Gastrocnemius medialis (tissue), 4 donors: ENCODE measurements at places on chromosomes 2 and 18. TPM values are rescaled to one million over a fixed set of nuclear protein-coding genes. Genes with fewer than 3 reads are reported as not detected.

The ASTL gene
- total RNA-seq = not detected

The KYNU gene
- total RNA-seq = 2.0 TPM

DNA sequence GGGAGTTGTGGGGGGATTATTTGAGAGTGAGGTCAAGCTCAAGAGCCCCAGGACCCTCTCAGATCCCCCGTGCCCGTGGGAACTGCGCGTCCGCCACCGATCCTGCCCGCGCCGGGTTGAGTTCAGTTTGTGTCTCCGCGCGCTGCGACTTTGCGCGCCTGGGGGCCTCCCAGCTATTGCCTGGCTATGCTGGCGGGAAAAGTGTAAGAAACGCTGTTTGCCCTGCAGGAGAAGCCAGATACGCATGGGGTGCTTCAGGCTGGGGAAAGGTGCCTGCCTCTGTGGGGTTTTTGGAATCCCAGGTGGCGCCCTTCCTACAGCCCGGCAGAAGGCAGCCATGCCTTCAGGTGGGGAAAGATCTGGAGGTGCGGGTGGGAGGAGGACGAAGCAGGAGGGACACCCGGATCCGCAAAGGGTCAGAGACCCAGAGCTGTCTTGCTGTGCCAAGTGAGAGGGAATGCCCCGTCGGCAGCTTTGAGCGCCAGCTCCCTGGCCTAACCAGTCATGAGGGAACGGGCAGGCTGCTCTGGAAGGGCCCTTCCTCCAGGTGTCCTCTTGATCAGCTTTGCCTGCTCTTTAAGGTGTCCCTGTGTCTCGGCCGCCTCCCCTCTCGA, 22.5 kb downstream of the TEX44 start:
- H3K27me3 ChIP-seq = no peaks in the 10 kb centered on the region
- peak overlapping the region; percentile 60 for H3K4me3 ChIP-seq
- H3K36me3 ChIP-seq = no peaks in the 10 kb centered on the region
- DNase-seq = no peak
- peak overlapping the region; percentile 95 for H3K27ac ChIP-seq

GRCh38 chr2:209519906-209520305, 96.1 kb downstream of the MAP2 start:
- H3K4me1 ChIP-seq = no peaks in the 10 kb centered on the region
- no peak overlapping the region for H3K4me3 ChIP-seq
- no peaks in the 10 kb centered on the region for H3K27me3 ChIP-seq
- no peak for DNase-seq
- no peak overlapping the region for H3K27ac ChIP-seq

GRCh38 chr2:221816566-221816965, 244.5 kb upstream of the EPHA4 start:
- no peak for DNase-seq
- no peaks in the 10 kb centered on the region for H3K36me3 ChIP-seq
- no peaks in the 10 kb centered on the region for H3K4me1 ChIP-seq
- H3K4me3 ChIP-seq = no peak overlapping the region
